ENCODE measurements at places on chromosomes 1 and 21. TPM values are rescaled to one million over a fixed set of nuclear protein-coding genes. Genes with fewer than 3 reads are reported as not detected.

DNA sequence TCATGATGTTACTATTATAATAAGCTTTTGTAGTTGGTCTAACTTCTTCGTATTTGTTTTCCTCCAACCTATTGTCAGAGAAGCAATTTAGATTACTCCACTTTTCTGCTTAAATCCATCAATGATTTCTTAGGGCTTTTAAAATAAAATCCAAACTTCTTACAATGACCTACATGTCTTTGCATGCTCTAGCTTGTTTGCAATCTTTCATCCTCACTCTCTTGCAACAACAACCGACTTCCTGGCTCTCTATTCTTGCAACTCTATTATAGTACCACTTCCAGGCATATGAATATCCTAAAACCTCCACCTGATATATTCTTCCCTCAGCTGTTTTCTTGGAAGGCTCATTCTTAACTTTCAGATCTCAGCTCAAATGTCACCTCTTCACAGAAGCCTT is 1288.7 kb downstream of the PLA2G4A start:
- DNase-seq, result no peak

DNA sequence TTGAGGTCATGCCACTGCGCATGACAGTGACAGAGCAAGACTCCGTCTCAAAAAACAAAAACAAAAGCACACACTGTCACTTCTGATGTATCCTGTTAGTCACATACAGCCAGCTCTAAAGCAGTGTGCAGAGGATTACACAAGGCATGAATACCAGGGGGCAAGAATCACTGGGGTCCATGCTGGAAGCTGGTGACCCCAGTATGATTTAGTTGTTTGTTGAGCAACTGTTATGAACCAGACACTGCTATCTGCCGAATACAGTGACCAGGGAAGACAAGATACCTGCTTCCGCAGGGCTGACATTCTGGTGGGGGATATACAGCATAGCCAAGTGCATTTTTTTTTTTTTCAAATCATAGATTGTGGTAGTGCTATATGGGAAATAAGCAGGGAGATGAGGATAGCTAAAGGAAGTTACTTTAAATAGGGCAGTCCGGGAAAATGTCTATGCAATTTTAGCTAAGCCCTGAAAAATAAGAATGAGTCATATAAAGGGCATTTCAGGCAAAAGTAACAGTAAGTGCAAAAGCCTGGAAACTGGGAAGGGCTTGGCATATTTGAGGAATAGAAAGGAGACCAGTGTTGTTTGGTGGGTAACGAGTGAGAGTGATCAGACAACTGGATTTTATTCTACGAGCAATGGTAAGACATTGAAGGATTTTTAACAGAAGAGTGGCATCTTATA is 69.7 kb downstream of the ADSS2 start:
- DNase-seq, result no peak

- no peak for DNase-seq
Measured at GRCh38 chr1:50531601-50532000, 108.4 kb upstream of the DMRTA2 start.

The CLCA4 gene
- not detected for total RNA-seq
